Activated CD4-positive, alpha-beta memory T cell treated with anti-CD3 and anti-CD28 coated beads for 36 hours (primary cell): ENCODE measurements at places on chromosomes 6 and 20. TPM values are rescaled to one million over a fixed set of nuclear protein-coding genes. Genes with fewer than 3 reads are reported as not detected.

Gene FERMT1
- total RNA-seq: 0.05 TPM

Gene IP6K3
- not detected for total RNA-seq

Gene GDAP1L1
- total RNA-seq: not detected

DNA sequence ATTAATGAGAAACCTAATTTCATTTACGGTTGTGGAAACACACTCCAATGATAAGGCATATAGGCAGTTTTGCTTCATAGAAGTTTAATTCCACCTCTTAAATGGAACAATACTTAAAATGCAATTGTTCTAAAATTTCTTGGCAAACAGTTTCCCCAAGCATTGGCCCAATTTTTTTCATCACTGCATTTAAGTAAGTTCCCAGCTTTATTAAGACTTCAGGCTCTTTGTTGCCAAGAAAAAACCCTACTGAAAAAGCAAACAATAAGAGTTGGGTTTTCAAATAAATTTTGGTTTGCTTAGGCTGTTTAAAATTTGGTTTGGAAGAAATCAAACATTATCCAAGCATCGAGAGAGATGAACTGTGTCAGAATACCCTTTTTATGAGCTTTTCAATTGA lies 690.9 kb upstream of the NRSN1 start:
- no peaks in the 10 kb centered on the region for H3K27me3 ChIP-seq
- H3K27ac ChIP-seq: no peak overlapping the region
- no peaks in the 10 kb centered on the region for H3K36me3 ChIP-seq
- H3K4me3 ChIP-seq: no peak overlapping the region
- no peaks in the 10 kb centered on the region for H3K4me1 ChIP-seq

- peak; percentile 13 for DNase-seq
- H3K4me3 ChIP-seq: no peak overlapping the region
- no peaks in the 10 kb centered on the region for H3K27me3 ChIP-seq
- no peak overlapping the region for H3K27ac ChIP-seq
These were observed 68.4 kb downstream of the VEGFA start for GRCh38 chr6:43838276-43839036.
